ENCODE measurements at places on chromosomes 4 and X.

DNA sequence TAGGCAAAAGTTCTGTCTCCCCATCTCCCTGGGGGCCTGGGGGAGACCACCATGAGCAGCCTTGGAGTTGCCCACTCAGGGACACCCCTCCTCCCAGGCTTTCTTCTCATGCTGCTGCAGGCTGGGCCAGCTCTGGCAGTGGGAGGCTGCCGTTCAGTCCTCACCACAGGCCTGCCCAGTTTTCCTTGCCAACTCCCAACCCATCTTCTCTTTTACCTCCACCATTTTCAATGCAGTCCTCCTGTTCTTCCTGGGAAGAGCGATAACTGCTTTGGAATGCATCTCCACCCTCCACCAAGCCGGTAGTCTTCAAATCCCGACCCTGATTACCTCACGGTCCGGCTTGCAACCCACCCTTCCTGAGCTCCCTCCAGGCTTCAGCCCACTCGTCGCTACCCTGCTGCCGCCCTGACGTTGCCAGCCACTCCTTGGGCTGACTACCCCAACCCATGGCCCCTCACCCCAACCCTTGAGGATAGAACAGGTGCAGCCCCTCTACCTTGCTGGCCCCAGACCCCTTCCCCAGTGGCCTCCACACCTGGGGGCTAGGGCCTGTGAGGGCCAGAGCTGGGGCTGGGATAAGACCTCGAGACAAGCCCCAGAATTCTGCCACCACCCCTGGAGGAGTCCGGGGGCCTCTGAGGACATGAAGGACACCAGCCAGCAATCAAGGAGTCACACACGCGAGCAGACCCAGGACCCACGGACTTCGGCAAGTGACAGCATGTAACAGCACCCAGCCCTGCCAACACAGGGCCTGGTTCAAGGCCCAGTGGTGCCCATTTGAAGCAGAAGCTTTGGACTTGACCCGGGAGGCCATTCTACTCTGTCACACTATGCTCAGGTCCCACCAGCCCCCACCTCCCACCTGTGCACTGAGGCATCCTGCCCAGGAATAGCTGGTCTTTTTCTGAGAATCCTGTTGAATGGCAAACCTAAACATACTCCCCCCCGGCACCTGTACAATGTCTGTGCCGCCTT is 9.2 kb downstream of the WDR1 start:
- no peak for DNase-seq

GRCh38 chr4:157882901-157883300 is 289.9 kb downstream of the GASK1B start:
- DNase-seq = no peak

GRCh38 chrX:3690140-3690539 is 23.3 kb downstream of the PRKX start:
- no peak for DNase-seq

- no peak for DNase-seq
Observed at GRCh38 chrX:45344594-45344993, 143.9 kb upstream of the DIPK2B start.

- no peak for DNase-seq
Observed at GRCh38 chr4:72410158-72410557, 158.9 kb downstream of the ADAMTS3 start.

- no peak for DNase-seq
Observed at GRCh38 chrX:115894087-115894486, 276.5 kb upstream of the AGTR2 start.

GRCh38 chrX:65300104-65300809 is 234.3 kb downstream of the LAS1L start:
- no peak for DNase-seq

DNA sequence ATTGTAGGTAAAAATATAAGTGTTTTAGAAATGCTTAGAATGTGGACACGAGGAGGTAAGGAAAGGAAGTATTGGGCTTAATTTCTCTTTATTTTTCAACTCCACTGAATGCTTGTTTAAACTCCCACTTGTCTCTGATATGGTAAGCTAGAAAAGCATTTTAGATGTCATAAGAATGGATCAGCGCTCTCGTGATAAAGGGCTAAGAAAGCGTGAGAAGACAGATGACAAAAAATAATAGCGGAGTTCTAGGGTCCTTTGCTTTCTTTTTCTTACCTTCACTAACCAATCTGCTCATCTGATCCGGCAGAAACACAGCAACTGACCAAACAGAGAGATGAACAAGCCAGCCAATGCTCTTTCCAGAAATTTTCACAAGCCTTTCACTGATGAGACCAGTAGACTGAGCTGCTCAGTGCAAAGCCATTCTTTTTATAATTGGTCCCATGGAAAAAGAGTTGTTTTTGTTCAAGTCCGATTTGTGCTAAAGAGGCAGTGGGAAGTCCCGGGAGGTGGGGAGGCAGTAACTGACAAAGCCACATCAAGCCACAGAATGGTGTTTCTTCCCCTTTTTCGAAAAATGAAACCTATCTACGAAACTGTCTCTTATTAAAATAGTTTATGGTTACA is at the start of gene TASL:
TASL (minus strand) TSS at position 405 of the 630 bp plus-strand sequence. CDS start 17,411 bp downstream, outside the sequence.
- DNase-seq = peak; percentile 25

DNA sequence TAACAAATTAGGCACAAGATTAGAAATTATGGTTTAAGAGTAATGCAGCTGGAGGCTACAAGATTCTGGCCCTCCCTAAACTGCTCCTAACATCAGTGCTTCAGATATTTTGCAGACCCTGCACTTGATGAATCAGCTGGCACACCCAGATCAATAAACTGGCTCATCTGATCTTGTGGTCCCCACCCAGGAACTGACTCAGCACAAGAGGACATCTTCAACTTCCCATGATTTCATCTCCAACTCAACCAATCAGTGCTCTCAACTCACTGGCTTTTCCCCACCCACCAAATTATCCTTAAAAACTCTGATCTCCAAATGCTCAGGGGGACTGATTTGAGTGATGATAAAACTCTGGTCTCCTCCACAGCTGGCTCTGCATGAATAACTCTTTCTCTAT is 21.7 kb upstream of the TMEM33 start:
- DNase-seq = no peak

- DNase-seq = no peak
Observed at GRCh38 chrX:154325541-154325940, 29.9 kb downstream of the TKTL1 start.

- no peak for DNase-seq
Observed at GRCh38 chr4:170231377-170231776, 141.6 kb upstream of the AADAT start.

DNA sequence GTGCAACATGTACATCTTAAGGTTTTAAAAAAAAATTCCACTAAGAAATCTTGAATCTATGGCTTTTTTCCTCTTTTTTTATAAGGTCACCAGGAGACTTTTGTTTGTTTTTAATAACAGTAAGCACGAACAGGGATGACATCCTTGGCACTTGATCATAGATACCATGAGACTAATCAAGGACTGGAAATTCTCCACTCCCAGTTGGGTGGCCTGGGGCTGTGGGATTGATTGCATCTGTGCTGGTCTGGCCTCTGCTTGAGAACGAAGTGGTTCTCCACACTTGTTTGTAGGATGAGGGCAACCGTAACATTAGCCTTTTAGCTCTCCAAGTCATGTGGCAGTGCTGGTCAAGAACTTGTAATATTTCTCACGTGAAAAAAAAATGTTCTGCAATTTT is 35.4 kb downstream of the SNX25 start:
- no peak for DNase-seq

DNA sequence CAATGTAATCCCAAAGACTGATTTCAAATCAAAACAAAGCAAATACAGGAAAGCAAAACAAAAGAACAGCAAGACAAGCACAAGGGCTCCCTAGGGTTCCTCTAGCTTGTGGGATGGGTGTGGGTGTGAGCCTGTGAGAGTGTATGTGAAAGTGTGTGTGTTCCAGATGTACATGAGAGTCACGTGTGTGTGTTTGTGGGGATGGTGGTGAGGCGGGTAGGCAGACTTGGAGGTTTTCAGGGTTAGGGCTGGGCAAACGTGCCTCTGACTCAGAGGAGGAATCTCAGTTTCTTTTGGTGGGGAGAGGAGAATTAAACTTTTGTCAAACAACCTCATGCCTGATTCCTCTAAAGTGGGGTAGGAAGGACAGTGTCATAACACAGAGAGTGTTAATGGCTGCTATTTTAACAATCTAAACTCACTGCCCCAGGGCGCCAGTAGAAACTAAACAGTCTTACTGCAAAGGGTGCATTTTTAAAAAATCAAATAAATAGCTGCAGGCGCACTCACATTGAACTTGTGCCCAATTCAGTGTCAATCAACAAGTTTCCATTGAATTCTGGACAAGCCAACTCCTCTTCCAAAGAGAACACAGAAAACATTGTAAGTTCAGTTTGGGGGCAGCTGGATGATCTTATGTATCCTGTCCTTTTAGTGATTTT is 51.8 kb downstream of the CHRDL1 start:
- DNase-seq = no peak

DNA sequence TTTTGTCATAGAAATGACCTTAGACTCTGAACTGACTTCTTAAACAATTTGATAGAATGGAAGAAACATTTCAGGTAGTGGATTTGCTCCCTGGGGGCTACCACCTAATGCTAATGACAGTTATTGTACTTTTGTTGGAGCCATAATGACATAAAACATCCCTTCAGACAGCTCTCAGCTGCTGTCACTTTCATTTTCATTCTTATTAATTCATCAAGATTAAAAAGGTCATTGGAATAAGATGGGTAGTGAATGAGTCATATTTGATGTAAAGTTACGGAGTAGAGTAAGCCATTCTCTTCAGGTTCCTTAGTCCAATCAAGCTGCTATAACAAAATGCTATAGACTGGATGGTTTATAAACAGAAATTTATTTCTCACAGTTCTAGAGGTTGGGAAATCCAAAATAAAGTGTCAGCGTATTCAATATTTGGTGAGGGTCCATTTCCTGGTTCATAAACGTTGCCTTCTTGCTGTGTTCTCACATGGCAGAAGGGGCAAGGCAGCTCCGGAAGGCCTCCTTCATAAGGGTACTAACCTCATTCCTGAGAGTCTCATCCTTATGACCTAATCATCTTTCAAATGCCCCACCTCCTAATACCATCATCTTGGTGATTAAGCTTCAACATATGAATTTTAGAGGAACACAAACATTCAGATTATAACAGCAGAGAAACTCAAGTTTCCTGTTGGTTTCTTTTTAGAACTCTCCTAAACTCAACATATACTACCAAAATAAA is 268.5 kb downstream of the ARAP2 start:
- no peak for DNase-seq

GRCh38 chr4:158805635-158806471 is 37.0 kb downstream of the FNIP2 start:
- no peak for DNase-seq

DNA sequence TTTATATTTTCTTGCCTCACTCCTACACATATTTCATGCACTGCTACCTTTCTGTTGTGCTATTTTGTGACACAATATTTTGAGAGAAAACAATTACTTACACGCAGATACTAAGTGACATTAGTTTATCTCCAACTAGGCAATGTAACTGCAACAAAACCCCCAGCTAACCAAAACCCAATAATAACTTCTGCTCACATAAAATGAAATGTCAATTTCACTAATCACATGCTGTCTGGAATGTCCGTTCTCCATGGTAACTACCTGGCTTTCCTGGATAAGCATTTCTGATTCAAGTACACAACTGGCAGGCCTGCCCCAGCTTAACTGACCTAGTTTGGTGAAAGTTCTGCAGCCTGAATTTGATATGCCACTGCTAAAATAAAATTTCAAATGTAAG is 313.5 kb downstream of the TMA16 start:
- no peak for DNase-seq

- no peak for DNase-seq
Observed at GRCh38 chr4:53315300-53315699, 50.6 kb downstream of the SCFD2 start.

DNA sequence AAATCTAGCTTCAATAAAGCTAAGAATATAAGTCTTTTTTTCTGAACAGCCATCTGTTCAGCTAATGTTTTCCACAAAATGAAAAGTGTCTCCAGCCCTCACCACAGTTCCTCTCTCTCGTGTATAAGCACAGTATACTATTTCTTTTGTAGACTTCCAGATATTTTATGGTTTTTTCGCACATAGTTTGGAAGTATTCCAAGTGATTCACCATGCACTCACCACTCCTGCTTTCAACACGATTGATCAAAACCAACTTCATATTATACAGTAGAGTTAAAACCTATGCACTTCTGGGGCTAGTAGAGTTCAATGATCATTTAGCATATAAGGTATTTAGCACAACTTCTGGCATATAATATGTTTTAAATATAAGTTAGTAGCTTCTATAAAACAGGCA is 105.8 kb upstream of the DCAF12L1 start:
- DNase-seq = no peak

DNA sequence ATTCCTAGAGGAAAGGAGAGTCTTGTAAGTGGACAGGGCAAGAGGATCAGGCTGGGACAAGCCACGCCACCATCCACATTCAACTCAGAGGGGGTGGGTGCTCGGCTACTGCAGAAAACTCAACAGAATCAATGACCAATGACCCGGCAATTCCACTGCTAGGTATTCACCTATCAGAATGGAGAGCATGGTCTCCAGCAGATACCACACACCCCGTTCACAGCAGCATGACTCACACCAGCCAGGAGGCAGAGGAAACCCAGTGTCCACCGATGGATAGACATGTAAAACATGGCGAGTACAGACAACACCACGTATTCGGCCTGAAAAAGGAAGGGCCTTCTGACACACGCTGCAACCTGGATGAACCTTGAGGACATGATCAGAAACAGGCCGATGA is 175.9 kb downstream of the AFAP1 start:
- no peak for DNase-seq

- no peak for DNase-seq
Observed at GRCh38 chrX:120294651-120295050, 16.6 kb downstream of the TMEM255A start.

DNA sequence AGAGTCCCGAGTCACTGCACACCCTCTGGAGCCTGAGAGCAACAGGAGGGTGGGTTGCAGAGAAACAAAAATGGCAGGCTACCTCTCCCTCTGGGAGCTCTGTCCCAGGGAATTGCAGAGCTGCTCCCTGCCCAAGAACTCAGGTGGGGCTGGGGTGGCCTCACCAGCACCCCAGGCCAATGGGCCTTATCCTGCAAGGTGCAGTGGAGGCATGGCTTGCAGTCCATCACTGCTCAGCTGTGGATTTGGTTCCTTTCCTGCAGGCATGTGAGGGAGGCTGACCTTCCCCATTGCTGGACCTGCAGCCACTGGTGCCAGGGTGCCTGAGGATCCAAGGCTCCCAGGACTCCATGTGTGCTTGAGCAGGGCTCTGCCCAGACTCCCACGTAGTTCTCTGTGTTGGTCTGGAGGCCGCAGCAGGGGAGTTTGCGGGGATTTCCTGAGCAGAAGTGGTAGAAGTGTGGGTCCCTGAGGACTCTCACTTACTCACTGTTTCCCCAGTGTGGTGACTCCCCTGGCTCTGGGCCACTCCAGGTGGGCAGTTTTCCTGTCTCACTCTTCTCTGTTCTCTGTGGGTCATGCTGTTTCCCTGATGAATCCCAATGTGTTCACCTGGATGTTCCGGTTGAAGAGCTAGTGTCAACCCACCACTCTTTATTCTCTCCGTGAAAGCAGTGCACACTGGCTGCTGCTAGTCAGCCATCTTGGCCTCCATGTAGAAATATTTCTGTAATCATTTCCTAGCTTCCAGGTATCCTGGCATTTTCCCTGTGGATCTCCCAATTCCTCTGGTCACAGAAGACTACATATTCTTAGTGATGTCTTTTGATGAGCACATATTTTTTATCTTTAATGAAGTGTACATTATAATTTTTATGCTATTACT is 82.3 kb downstream of the ARHGAP24 start:
- DNase-seq = no peak

All from naive thymus-derived CD4-positive, alpha-beta T cell (primary cell).